ENCODE measurements at places on chromosomes 7 and 10.

- DNase-seq: no peak
These were observed 191.5 kb downstream of the MGMT start for GRCh38 chr10:129658376-129659072.

GRCh38 chr10:119364645-119365600 lies 157.6 kb downstream of the GRK5 start:
- DNase-seq: peak; percentile 25

DNA sequence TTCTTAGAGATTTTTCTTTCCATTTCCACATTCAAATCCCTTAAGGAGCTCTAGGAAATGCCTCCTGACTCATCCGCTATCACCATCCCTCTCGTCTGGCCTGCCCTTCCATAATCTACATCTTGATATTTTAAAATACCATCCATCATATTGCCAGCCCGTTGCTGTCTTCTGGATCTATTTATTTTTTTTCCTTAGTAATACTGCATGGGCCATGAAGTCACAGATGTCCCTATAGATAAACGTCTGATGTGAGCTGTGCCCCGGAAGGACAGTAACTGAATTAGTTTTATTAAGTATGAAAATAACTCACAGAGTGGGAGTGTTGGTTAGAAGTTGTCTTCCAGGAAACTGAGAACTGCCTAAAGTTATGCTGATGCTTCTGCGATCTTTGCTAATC lies 76.2 kb downstream of the KLF6 start:
- peak; percentile 36 for DNase-seq

GRCh38 chr7:40800771-40801170 lies 666.0 kb downstream of the SUGCT start:
- no peak for DNase-seq

DNA sequence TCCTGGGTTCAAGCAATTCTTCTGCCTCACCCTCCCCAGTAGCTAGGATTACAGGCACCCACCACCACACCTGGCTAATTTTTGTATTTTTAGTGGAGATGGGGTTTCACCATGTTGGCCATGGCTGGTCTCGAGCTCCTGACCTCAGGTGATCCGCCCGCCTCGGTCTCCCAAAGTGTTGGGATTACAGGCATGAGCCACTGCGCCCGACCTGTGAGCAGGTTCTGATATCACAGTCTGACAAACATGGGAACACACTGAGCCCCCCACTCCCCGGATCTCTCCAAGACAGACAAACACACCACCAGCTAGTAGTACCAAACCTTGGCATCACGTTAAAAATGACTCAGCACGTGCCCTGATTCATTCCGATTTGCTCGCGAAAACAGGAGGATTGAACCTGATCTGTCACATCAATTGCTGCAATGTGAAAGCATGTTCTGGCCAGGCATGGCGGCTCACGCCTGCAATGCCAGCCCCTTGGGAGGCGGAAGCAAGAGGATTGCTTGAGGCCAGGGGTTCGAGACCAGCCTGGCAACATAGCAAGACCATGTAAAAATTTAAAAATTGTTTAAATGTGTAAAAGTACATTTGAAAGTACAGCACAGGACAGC lies 106.5 kb downstream of the SMURF1 start:
- DNase-seq: no peak

DNA sequence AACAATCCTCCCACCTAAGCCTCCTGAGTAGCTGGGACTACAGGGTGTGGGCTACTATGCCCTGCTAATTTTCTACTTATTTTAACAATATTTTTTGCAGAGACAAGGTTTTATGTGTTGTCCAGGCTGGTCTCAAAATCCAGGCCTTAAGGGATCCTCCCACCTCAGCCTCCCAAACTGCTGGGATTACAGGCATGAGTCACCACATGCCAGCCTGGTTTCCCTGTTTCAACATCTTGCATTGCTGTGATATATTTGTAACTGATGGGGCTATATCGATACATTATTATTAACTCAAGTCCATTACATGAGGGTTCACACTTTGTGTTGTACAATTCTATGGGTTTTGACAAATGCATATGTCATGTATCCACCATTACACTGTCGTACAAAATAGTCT lies 41.9 kb upstream of the OGDHL start:
- DNase-seq: no peak

DNA sequence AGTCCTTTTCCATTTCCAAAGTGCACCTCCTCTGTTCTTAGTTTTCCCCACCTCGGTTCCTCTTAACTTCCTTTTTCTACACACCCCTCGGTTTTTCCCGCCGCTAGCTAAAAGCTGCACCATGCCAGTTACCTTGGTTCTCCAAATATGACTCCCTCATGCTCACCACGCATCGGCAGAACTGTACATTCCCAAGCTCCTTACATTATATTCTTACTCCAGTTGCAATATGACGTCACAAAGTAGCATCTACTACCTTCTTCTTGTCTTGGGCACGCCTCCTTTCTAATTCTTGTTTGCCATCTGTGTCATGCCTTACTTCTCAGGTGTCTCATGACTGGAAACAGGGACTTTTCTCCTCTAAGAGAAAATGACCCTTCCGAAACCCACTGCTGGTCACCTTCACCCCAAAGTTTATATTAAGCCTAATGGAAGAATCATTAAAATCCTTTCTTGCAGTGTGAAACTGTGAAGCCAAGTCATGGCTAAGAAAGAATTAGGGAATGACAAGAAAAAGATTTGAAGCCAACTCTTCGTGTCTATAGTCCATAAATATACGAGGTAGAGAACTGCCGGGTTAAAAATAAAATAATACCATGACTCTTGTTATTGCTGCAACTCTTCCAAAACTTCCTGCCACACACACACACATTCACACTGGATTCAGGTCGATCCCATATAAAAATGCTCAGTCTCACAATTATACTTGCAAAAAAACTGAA lies 1.7 kb downstream of the ESYT2 start:
- DNase-seq: no peak

DNA sequence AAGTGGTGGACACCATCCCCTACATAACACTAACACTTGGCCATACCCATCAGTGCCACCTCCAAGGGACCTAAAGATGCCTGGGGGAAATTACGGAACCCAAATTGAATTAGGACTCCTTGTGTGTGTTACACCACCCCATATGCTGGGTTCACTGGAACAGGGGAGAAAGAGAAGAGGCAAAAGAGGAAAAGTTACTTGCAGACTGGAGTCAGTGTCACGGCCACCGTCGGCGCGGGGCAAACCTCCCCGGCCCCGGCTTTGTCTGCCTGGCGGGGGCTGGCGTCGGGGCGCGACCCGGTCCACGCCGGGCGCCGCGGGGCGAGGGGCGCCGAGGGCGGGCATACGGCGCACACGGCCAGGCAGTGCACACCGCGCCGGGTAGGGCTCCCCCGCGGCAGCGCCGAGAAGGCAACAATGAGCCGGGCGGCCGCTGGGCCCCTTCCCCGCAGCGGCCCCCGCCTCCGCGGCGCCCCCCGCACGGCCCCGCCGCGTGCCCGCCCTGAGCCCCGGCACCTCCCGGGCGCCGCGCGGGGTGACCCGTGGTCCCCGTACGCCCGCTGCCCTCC lies 171.1 kb downstream of the FAM107B start:
- no peak for DNase-seq

- no peak for DNase-seq
These were observed 3.3 kb downstream of the CHN2 start for GRCh38 chr7:29197916-29198315.

DNA sequence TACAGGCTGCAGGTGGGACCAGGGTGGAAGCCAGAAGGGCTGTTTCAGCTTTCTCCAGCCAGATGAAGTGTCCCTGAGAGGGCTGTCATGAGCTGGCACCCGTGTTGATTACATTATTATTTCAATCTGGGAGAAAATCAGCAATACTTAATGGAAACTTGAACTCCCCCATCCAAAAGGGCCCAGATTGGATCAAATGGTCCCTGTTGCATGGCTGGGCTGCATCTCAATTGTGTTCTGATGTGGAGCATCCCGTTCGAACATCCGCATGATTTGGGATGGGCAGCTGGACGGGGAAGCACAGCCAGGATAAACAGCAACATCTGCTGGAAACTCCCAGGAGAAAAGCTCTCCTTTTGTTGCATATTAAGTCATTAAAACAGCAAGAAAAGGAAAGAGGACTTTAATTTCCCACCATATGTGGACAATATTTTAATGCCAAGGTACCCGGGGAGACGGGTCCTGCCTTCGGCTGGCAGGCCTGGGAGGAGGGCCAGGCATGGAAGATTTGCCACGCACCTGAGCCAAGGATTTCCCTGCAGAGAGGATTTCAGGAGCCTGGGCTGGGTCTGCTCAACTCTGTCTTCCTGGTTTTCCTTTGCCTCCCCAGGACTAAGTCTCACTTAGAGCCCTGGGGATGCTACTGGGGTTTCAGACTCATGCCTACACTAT lies 52.4 kb downstream of the NPTX2 start:
- no peak for DNase-seq

DNA sequence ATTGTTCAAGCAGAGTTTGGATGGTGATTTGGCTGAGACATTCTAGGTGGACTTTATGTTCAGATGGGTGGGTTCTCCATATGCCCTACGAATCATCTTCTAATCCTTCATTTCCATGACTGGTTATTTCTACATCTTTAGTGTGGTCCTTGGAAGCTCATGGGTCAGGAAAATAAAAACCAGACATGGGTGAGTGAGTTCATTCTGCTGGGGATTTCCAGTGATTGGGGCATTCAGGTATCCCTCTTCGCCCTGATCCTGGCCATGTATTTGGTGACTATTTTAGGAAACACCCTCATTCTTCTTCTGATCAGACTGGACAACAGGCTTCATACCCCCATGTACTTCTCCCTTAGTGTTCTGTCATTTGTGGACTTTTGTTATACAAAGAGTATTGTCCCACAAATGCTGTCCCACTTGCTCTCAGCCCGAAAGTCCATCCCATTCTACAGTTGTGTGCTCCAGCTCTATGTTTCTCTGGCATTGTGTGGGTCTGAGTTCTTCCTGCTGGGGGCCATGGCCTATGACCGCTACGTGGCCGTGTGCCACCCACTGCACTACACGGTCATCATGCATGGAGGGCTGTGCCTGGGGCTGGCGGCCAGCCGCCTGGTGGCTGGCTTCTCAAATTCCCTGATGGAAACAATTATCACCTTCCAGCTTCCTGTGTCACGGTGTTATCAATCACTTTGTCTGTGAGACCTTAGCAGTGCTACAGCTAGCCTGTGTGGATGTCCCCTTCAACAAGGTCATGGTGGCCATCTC lies 19.2 kb upstream of the OR6B1 start:
- DNase-seq: no peak

DNA sequence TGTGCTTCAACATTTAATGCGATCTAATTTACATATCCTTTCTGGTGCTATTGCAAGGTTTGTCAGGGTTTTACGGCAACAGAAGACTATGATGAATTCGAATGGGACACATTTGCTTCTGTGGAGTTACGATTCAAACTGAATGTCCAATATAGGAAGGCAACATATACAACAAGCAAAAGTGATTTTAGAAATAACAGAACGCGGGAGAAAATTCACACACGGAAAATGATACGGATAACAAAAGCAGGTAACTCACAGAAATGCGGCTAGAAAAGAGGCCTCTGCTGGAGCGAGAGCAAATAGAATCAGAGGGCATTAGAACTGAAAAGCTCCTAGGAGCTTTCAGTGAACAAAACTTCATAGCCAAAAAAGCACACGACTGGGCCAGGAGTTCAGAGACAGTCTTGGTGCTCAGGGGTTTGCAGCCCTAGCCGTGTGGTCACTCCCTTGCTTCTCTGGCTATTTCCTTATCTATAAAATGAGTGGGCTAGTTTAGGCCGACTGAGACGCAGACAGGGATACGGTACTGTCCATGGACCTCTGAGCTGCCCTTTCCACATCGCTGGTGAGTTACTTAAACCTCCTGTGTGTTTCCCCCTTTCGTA lies 557 bp upstream of the TAX1BP1 start:
- DNase-seq: no peak

GRCh38 chr7:8380130-8380529 lies 53.3 kb upstream of the NXPH1 start:
- no peak for DNase-seq

GRCh38 chr7:40341836-40342235 lies 207.0 kb downstream of the SUGCT start:
- DNase-seq: no peak

GRCh38 chr10:71537125-71537524 lies 140.4 kb downstream of the CDH23 start:
- DNase-seq: no peak

DNA sequence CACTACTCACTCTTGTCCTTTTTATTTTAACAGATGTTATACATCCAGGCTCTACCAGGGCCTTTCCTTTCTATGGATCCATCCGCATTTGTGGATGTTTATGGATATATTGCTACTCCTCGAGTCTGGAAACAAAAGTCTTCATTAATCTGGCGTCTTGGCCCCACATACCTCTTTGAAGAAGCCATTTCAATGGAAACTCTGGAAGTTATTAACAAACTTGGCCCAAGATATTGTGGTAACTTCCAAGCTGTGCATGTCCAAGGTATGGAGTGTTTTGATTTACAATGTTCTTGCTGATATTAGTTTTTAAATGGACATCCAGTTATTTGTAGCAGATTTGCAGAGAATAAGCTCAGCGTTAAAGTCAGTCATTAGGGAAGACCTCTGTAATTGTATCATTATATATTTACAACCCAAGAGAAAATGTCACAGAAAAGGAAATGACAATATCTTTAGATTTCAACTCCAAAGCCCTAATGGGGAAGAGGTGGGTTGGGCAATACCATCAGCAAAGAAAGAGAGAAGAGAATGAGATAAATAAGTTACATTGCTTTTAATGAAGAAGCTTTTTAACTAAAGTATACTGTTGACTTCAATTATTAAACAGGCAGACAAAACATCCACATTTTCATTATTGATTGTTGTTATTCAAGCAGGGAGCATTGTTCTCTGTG lies 102.1 kb downstream of the WDFY4 start:
- DNase-seq: no peak

- no peak for DNase-seq
These were observed 125.5 kb downstream of the TRIL start for GRCh38 chr7:28832669-28833068.

DNA sequence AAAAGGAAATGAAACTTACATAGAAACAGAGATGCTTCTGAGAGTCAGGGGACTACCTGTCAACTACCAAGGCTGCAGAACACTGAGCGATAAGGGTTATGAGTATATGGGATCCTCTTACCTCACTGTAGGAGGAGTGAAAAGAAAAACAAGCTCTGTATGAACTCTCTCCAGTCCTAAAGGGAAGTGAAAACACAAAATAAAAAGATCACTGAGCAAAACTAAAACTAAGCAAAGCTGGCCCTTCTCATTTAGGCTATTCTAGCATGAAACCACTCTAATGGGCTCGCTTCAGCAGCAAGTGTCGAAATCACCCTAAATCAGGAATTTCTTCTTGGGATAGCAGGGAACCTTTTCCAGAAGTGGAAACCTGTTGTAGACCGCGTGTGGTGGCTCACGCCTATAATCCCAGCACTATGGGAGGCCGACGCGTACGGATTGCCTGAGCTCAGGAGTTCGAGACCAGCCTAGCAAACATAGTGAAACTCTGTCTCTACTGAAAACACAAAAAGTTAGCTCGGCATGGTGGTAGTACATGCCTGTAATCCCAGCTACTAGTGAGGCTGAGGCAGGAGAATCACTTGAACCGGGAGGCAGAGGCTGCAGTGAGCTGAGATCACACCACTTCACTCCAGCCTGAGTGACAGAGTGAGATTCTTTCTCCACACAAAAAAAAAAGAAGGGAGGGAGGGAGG lies 27.0 kb downstream of the DCLRE1C start:
- no peak for DNase-seq

GRCh38 chr10:126181626-126182025 lies 206.7 kb downstream of the ADAM12 start:
- DNase-seq: no peak

GRCh38 chr10:31705136-31705535 lies 223.5 kb downstream of the ARHGAP12 start:
- no peak for DNase-seq
